ENCODE measurements at places on chromosomes 2 and 18.

DNA sequence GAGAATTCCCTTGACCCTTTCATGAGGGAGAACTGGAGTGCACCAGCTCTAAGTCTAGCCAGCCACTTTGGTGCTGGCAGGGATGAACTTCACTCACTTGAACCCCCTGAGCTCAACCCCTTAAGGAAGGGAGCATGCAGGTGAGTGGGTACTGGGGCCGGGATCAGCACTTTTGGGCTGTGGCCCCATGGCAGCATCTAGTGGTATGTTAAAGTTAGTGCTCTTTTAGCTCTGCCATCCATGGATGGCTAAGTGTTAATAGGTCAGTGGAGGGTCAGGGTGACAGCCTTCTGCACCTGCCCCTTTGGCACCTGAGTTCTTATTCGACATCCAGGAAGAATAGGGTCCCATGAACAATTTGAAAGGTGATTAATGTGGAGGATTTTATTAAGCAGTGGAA lies 689.0 kb upstream of the FSHR start:
- no peak for DNase-seq

GRCh38 chr2:25131567-25132298 lies 36.6 kb downstream of the POMC start:
- DNase-seq = no peak

DNA sequence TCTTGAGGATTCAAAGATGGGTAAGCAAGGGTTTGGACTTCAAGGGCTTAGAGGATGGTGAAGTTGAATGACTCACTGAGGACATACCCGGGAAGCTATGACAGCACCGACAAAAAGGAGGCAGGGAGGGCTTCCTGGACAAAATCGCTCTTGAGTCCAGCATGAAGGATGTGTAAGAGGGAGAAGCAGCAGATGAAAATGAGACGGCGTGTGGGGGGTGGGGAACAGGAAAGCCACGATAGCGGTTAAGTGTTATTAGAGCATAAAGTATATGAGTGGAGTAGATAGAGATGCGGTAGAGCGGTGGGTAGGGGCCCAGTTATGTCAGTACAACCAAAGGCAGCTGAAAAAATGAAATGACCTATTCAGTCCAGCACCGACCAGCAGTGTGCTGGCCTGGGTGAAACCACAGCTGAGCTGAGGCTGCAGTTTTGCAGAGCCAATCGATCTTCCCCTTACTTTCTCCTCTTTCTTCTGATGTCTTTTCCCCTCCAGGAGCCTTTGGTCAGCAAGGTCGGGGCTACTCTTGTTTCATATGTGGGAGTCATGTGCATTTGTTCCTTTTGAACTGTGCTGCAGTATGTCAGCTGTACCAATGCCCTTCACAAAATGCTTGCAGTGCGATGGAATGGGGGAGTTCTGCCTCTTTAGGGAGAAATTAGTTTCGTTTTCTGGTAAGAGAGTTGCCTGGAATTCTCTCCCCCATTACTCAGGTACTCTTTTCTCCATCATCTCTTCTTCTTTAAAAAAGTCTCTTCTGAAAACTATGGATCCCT lies 2.0 kb upstream of the THUMPD2 start:
- no peak for DNase-seq

GRCh38 chr2:157480182-157480961 lies 36.5 kb upstream of the CYTIP start:
- no peak for DNase-seq

GRCh38 chr2:240600451-240600961 lies 14.0 kb downstream of the CAPN10 start:
- no peak for DNase-seq
